ENCODE measurements at places on chromosomes 16 and 17. TPM values are rescaled to one million over a fixed set of nuclear protein-coding genes. Genes with fewer than 3 reads are reported as not detected.

Gene VAT1L
- not detected for total RNA-seq

Gene CCDC200
- not detected for total RNA-seq

Gene ACBD4
- 8.6 TPM for total RNA-seq

Gene MAPK8IP3
- total RNA-seq: 46.7 TPM

Gene SOX15
- total RNA-seq: 0.35 TPM

Gene ENPP7
- not detected for total RNA-seq

Gene CRHR1
- total RNA-seq: not detected

Gene KLHL10
- total RNA-seq: 0.30 TPM

Gene KIAA0513
- total RNA-seq: 2.4 TPM

Gene EVPLL
- total RNA-seq: 0.14 TPM

Gene CD79B
- 28.8 TPM for total RNA-seq

Gene TRIM25
- total RNA-seq: 115 TPM

Gene DOC2B
- 0.08 TPM for total RNA-seq

Gene ZNRF1
- total RNA-seq: 8.3 TPM

Gene CCDC102A
- 10.2 TPM for total RNA-seq

Measured in activated naive CD8-positive, alpha-beta T cell treated with anti-CD3 and anti-CD28 coated beads for 36 hours (primary cell).